ENCODE measurements at places on chromosomes 13 and 19.

- no peak for DNase-seq
Measured at GRCh38 chr19:18292810-18293641, 11.6 kb upstream of the JUND start.

DNA sequence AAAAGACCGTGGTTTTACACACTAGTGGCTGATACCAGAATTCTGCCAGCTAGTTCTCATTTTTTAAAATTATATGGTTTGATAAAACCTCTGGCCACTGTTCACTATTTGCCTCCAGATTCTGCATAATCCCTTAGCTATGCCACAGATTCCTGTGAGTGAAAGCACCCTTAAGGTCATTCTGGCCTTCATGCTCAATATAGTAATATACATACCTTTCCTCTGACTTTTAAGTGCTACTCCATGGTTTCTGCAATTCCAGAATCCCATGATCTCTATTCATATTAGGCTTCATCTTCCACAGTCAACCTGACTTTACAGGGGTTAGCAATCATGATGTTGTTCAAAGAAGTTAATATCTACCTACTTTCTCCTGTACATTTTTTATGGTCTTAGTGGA, 274.1 kb upstream of the EDNRB start:
- no peak for DNase-seq

- DNase-seq: no peak
Measured at GRCh38 chr19:50626795-50627194, 12.9 kb downstream of the SYT3 start.

DNA sequence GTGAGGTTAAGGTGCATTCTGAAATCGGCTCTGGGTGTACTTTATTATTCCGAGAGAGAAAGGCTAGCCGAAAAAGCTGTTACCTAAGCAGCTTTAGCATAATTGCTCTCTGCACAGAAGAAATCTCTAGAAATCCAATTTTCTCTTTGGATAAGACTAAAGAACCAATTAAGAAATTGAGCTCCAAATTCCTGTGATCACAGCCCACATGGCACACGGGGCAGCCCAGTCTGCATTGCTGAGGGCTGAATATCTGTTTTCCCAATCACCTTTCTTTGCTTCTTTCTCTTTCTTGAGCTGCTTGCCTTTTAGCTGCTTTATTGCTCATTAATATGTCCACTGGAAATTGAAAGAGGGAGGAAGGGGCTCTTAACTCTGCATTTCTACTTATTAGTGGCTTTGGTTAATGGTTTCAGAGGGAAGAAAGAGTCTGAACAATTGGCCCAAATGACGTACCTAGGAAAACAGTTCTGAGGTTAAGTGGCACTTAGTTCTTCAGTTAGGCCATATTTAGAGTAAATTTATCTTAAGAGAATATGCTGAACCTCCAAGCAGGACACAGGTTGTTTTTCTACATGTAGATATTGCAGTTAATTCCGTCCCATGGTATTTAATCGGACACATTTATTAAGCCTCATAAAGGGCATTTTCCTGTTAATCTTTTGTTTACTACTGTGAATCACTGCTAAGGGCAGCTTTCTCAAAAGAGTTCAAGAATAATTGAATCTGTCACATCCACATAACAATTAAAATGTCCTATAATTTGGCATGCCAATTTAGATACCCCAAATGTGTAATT, 265.7 kb downstream of the ABCC4 start:
- no peak for DNase-seq

GRCh38 chr19:16023146-16023915, 53.0 kb upstream of the TPM4 start:
- DNase-seq: no peak

DNA sequence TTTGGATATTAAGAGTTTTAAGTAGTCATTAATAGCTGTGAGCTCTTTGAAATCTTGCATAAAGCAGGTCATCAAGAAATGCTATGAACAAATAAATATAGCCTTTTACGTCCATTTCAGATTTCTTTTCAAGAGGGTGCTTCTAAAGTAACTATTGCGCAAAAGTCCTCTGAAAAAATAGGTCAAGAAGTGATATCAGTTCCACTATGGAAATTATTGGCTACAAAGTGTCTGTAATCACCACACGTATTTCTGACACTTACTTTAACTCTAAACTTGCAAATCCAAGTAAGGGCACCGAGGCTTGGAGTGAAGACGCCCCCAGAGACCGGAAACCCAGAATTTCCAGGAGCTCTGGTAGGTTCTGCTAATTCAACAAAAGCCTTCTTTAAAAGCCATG, 44.9 kb upstream of the STARD13 start:
- no peak for DNase-seq
